A549 (cell line): ENCODE measurements at places on chromosomes 2 and 18.

DNA sequence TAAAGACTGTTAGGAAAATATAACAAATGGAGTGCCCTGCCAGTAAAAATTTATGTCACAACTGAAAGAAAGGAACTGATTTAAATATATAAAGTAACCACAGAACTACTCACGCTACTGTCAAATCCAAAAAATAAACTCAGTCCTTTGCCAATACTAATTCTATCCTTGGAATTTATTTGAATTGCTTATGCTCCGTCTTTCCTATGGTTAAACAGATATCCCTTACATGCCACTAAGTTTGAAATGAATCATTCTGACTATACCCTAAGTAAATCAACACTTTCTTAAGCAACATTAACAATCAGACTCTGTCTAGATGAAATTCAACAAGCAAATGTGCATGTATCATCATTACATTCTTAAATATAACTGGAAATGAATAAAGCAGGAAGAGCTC lies 9.8 kb downstream of the HNRNPLL start:
- DNase-seq, result no peak

DNA sequence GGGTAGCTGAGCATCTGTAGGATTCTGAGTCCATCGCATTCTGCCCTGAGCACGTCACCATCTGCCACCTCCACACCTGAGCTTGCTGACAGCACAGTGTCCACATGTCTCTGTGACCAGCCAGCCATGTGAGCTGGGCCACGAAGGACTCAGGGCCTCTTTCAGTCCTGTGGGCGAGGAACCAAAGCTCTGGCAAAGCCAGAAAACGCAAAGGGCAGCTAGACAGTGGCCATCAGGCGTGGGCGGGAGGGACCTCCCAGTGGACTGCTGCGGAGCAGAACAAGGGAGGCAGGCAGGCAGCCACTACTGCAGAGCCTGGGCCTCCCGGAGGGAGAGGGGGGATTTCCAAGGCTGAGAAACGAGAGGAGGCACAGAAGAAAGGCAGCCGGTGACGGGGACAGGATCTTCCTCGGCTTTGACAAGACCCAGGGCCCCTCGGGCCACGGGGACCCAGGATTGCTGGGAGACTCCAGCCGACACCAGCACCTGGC lies 274.6 kb upstream of the SALL3 start:
- no peak for DNase-seq

DNA sequence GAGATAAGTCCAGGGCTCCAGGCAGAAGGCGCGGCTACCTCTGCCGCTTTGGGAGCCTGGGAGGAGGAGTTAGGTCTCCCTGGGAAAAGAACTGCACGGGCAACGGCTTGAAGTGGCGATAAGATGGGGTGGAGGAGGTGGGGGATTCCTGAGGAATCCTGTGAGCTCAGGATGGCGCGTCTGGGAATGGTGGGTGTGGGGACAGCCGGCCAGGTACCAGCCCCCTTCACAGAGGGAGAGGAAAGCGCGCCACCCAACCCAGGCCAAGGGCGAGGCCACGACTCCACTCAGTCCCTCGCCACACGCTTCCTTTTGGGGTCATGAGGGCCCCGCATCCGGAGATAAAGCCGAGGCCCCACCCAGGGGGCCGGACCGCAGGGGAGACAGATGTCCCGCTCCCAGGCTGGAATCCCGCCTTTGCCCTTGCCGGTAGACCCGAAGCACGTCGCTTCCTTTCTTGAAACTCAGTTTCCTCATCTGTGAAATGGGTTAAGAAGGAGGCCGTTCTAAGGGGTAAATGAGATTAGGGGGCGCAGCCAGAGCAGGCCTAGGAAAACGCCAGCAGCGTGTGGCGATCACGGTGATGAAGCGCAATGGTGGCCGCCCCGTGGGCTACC lies 1.7 kb upstream of the CTDSP1 start:
- DNase-seq, result peak; percentile 87

- DNase-seq, result no peak
These were observed 4.0 kb downstream of the YES1 start for GRCh38 chr18:808086-808485.

DNA sequence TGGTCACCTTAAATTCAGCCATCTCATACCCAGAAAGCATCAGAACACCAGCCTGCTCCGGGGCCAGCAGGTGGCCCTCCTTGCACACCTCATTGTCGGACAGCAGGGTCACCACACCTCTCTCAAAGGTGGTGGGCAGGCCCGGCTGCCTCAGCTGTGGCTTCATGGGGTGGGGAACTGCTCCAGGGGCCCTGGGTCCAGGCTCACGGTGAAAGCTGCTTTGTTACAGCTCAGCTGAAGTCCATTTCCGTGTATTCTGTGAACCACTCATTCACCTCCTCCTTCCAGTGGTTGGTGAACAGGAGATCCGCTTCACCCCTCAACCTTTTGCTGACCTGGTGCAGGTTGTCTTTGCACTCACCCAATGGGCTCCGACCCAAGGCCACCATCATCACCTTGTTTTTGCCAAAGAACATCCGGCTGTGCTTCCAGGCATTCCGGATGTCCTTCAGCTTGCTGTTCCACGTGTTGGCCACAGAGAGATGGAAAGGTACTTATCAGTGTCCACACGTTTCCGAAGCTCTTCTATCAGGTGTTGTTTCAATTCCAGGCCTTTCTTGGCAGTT lies 78.6 kb upstream of the LDLRAD4 start:
- DNase-seq, result peak; percentile 27

- peak; percentile 89 for DNase-seq
These were observed 83.0 kb upstream of the ZNF532 start for GRCh38 chr18:58781627-58782194.

GRCh38 chr18:57802213-57803102 lies 657 bp downstream of the ATP8B1 start:
- DNase-seq, result no peak

GRCh38 chr2:226515344-226516055 lies 284.1 kb downstream of the IRS1 start:
- DNase-seq, result peak; percentile 66

- DNase-seq, result no peak
These were observed 15.0 kb upstream of the KLF7 start for GRCh38 chr2:207180741-207181140.

GRCh38 chr2:175576875-175577274 lies 395.4 kb upstream of the ATP5MC3 start:
- no peak for DNase-seq

DNA sequence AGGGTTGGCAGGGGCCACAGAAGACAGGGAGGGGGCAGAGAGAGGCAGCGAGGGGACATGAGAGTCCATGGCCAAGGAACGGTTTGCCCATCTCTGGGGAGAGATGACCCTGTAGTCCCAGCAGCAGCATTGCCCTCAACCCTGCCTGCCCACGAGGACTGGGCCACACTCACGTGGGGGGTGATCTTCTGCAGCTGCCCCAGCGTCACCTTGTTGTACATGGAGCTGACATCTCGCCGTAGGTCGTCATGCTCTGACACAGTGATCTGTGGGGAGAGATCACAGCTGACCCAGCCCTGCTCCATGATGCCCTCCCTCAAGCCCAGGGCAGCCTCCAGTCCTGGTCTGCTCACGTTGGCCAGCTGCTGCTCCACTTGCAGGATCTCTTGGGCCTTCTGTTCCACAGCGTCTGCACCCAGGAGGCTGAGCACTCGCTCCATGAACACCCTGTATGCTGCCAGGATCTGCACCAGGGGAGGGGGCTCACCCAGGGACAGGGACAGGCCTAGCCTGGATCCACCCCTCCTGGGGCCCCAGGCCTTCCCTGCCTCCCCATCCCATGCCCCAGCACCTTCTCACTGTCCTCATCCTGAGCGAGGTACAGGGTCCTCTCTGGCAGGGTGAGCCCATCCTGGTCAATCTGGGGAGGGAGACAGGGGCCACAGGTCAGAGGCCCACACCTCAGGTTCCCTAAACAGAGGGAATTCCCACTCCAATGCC lies 2.8 kb downstream of the ECEL1 start:
- DNase-seq, result no peak

GRCh38 chr2:172096626-172097547 lies 5.8 kb downstream of the DLX2 start:
- no peak for DNase-seq

DNA sequence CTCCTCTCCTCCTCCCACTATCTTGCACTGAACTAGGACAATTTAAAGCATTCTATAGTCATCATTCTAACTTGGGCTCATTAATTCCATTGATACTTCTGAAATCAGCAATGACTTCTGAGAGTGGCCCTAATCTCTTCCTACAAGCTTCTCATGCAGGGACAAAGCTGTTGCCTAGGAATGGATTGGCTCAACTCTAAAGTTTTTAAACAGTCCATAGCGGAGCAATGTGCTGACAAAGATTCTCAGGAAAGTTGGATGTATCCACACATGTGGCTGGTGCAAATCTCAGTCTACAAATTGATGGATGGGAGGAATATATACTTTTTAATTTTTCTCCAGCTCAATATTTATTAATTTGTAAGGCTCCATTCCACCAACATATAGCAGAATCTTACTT lies 388.9 kb downstream of the SETBP1 start:
- no peak for DNase-seq

- no peak for DNase-seq
These were observed 187.1 kb downstream of the ZBTB7C start for GRCh38 chr18:48222118-48222517.

- no peak for DNase-seq
These were observed 144.9 kb downstream of the SCG2 start for GRCh38 chr2:223457301-223457700.

GRCh38 chr18:24195296-24196053 lies 56.6 kb downstream of the CABYR start:
- no peak for DNase-seq

DNA sequence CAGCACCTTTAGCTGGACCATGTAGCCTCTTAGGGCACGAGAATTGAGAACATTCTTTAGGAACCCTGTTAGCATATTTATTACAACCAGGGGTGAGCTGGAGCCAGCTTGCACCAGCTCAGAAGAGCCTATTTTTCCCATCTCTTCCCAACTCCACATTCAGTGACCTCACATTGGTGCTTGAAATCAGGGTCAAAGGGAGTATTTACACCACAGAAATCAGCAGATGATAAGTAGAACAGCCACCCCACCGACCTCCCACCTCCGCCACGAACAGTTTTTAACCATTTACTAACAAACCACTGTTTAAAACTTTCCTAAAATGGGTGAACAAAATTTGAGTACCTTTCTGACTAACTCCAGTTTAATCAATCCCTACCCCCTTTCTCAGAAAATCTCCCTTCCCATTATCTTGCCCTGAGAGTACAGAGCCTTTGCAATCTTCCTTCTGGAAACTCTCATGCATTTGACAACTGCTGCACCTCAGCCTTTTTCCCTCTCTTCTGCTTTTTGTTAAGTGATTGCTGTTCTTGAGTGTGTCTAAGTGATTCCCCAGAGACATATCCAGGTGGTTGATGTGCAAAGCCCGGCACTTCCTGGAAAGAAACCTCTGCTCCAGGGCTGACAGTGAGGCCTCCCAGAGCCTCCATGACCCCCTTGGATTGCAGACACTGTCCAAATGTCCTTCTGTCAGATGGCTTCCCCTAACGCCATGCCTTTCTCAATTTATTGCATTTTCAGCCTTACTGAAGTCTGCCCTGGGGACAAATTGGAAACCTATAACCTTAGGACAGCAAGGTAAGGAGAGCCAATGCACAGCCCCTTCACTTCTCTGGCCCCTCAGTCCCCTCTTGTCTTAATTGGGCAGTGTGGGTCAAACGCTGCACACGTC lies 389.5 kb upstream of the TNP1 start:
- DNase-seq, result no peak

DNA sequence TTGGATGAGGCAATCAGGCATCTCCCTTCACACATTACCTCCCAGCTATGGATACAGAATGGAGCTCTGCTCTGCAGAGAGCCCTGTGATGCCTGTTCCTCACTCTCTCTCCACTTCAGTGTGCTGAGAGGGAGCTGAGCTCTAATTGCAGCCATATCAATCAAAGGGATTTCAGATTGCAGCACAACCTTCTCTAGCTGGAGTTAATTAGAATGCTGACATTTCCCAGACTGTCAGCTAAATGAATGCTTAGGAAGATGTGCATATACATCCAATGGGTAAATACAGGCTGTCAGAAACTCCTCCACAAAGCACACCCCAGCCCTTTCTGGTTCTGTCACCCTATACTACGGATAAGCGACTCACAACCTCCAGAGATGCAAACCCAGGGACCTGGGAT lies 402.6 kb downstream of the EIPR1 start:
- DNase-seq, result no peak

- no peak for DNase-seq
These were observed 276.3 kb downstream of the RND3 start for GRCh38 chr2:150211164-150211631.

GRCh38 chr18:2984091-2984490 lies 28.9 kb downstream of the LPIN2 start:
- no peak for DNase-seq

DNA sequence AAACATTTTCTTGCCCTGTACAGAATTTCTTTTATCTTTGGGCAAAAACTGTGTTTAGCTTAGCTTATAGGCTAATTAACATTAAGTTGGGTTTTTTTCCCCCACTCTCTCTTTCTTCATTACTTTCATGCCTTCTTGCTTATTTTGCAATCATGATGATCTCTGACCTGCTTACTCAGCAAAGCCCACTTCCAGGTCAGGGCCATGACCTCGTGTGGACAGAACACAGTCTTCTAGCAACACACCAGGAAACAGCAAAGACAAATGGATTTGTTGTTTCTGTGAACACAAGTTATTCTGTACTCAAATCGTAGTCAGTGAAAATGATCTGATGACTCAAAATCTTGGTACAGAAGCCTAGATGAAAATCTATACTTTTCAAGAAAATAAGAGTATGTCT lies 60.7 kb downstream of the SPATS2L start:
- no peak for DNase-seq

DNA sequence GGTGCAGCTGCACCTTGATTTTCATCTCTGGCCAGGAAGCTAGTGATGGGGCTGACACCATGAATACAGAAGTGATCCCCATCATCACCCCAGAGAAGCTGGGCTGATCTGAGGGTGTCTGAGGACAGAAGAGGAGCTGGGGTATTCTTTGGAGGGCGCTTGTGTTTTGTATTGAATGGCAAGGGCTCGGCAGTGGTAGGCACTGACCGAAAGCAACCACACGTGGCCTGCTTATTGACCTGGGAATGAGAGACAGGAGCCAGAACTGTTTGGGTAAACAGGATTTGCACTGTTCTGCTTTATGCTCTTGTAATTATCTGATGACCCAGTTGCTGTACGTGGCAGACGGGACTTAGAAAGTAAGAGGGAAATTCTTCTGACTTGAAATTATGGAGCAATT lies 62.6 kb upstream of the RPL31 start:
- DNase-seq, result no peak

- DNase-seq, result no peak
These were observed 1.3 kb upstream of the ACKR3 start for GRCh38 chr2:236568068-236568921.

DNA sequence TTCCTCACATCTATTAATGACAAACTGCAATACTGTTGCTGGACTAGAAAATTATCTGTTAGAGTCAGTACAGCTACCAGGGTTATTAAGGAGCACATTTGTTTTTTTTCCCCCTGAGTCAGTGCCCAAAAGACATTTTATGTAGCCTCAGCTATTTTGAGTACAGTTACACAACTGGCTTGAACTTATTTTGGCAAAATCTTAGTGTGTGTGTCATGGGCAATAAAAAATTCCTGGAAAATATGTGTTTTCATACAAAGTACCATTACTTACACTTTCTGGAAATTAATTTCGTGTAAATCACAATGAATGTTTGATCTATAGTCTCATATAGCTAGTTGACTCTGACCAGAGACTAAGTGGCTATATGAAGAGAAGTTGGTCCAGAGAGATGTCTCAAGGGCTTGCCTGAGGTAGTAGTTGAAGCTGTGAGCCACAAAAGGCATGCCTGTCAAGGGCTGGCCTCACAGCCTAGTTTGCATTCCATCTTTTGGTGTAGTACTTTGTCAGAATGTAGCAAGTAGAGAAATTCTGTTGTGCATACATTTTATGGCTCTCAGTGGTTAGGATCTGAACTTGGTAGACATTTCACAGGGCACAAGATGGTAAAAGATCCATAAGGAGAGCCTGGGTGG lies 283.4 kb downstream of the MTX2 start:
- no peak for DNase-seq

- no peak for DNase-seq
These were observed 122.5 kb upstream of the WDR75 start for GRCh38 chr2:189318761-189319160.
